ENCODE measurements at places on chromosomes 12 and 14.

DNA sequence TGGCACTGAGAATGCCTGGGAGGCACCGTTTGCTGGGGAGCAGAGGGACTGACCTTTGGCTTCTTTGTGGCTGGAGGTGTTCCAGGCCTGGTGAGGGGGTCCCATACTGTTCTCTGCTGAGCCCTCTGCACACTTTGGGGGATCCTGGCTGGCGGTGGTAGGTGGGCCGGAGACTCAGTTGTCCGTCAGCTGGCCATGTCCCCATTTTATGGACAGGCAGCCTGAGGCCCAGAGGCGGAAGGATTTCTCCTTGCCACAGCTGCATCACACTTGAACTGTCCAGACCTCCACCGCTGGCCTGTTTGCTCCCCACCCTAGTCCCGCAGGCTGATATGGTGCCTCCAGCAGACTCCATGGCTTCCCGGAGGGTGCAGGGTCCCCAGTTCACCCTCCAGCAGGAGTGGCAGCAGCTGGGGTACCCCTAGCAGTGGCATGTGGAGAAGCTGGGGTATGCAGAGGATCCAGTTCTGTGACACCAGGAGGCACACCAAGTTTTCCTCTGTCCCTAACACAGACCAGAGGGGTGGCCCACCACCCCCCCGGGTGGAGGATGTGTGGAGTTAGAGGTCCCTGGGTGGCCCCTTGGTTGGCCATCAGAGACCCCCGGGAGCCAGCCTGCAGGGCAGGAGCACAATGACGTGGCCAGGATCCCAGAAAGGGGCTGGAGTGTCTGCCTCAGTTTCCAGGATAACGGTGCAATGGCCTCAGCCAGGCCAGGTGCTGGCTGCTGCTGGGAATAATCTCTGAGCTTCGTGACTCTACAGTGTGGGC, 14.8 kb downstream of the SLC25A29 start:
- DNase-seq: no peak

- no peak for DNase-seq
Measured at GRCh38 chr14:56153267-56153666, 35.1 kb downstream of the PELI2 start.

DNA sequence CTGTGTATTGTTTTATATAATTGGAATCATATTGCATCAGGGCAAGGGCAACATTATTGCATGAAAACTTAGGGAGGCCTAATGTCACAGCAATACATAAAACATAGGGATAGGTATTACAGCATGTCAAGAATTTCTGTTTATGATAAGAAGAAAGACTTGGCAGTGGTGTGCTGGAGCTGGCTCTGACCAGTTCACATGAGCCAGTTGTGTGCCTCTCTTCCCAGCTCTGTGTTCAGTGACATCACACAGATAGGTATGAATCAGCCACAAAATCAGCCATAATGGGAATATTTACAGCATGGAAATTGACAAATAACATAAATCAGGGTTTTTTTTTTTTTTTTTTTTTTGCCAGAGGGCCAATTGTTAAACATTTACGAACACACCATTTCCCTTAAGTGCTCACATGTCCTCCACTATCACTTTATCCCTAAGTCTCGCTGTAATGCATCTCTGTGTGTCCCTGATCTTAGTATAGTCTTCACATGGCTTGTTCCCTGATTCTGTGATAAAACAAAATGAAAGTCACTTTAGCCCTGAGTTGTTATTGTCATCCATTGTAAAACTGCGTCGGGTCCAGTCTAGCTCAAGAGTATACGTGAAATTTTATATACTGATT, 31.9 kb upstream of the ACSM4 start:
- DNase-seq: no peak

- no peak for DNase-seq
Measured at GRCh38 chr14:41916313-41916712, 309.6 kb downstream of the LRFN5 start.

DNA sequence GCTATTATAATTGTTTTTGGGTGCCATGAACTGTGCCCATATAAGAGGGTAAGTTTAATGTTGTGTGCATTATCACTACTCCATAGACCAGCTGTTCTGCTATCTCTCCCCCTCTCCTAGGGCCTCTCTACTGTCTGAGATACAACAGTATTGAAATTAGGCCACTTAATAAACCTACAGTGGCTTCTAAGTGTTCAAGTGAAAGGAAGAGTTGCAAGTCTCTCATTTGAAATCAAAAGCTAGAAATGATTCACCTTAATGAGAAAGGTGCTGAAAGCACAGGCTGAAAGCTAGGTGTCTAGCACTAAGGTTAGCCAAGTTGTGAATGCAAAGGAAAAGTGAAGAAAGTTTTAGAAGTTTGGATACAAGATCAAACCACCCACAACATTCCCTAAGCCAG, 168.0 kb downstream of the SLC16A7 start:
- DNase-seq: no peak

DNA sequence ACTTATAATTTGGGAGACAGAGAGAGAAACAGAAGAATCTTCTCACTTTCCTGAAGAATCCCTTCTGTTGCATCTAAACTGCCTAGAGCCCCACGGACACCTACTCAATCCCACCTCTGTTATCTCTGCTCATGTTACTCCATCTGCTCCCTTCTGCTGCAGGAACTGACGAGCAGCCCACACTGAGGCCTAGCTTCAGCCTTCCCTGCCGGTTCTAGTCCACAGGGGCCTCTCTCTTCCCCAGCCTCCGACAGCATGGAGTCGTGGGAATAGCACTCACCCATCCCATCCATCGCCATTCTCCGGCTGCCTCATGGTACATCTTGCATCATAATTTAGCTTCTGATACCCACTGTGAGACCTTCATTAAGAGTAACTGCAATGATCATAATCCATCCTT, 4.0 kb downstream of the RAB15 start:
- DNase-seq: no peak

DNA sequence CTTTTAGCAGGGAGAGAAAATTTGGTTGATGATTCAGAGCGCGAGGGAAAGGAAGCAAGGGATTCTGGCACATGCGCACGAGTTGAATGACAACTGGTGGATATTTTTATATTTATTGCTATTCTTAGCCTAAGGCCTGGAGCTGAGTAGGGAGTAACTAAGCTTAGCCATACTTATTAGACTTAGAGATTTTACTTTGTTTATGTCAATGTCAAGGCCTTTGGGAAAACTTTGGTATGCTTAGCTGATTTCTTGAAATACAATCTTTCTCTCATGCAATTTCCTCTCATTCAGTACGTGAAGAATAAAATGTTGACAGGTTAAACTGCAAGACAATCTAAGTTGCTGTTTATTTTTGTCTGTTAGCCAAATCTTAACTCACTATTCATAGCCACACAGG, 101.1 kb downstream of the CRADD start:
- peak; percentile 93 for DNase-seq

DNA sequence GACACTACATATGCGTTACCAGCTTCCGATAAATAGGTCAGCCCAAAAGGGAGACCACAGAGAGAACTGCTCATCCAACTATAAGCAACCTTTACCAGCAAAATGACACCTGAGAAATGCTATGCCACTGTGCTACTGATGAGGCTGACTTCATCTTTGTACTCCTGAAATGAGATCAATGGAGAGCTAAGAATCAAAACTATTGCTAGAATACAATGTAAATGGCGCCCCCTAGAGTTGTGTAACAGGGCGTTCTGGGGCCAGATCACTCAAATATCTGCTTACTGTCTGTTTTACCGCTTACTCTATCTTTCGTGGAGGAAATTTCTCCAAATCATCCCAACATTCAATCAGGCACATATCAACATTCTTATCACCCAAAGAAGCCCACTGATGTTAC, 4.6 kb downstream of the ZNF384 start:
- DNase-seq: no peak

DNA sequence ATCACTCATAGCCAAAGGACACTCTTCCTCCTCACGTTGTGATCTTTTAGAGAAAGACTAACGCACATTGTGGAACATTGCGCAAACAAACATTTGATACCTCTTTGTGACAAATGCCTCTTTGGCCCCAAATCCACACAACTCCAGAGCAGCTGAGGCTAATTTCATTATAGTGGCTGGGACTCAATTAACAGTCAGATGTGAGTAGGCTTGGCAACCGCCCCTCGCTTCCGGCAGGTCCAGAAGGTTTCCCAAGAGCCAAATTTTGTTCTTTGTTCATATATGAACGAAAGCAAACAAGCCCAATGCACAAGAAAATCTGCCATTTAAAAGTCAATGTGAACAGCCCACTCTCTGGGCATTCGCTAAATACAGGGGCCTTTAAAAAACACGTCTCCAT, 273.9 kb downstream of the GLT1D1 start:
- DNase-seq: no peak

DNA sequence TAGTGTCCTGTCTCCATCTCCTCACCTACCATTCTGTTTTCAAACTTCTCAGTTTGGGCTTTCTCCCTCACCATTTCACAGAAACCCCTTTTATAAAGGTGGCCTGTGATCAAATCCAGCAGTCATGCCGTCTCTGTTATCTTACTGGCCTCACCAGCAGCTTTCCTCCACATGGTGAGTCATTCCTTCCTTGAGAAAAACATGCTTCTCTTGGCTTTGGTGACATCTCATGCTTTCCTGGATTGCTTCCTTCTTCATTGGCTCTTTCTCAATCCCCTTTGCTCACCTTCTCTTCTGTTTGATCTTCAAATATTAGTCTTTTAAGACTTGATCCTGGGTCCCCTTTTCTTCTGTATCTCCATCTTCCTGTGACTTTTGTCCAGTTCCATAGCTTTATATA, 164.9 kb downstream of the ANO4 start:
- DNase-seq: peak; percentile 27

DNA sequence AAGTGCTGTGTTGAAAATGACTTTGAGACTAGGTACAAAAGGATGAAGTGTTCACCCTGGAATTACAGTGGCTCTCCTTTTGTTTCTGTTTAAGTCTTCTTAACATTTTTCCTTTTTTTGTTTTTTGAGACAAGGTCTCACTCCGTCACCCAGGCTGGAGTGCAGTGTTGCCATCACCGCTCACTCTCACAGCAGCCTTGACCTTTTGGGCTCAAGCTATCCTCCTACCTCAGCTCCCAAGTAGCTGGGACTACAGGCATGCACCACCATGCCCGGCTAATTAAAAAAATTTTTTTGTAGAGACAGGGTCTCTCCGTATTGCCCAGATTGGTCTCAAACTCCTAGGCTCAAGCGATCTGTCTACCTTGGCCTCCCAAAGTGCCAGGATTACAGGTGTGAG, 20.1 kb downstream of the ERC1 start:
- no peak for DNase-seq

- DNase-seq: no peak
Measured at GRCh38 chr14:51630987-51631386, 20.7 kb upstream of the FRMD6 start.

GRCh38 chr12:79455286-79455685, 235.5 kb downstream of the PAWR start:
- DNase-seq: no peak
